CD4-positive, alpha-beta T cell treated with Interleukin-2 at 100 ng/mL for 4 hours (primary cell): ENCODE measurements at places on chromosomes 5 and 9.
A peak's percentile ranks its signal among the peaks of the same experiment; 100 is the strongest.

GRCh38 chr5:40717281-40717680, 37.6 kb downstream of the PTGER4 start:
- DNase-seq, result no peak

DNA sequence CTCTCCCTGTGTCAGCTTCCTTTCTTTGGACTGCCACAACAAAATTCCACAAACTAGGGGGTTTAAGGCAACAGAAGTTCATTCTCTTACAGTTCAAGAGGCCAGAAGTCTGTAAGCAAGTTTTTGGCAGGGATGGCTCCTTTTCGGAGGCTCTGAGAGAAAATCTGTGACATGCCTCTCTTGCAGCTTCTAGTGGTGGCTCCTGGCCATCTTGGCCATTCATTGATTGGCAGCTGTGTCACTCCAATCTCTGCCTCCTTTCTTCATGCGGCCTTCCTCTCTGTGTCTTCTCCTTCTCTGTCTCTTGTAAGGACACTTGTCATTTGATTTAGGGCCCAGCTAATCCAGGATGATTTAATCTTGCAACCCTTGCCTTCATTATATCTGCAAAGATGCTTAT, 2.0 kb upstream of the NEUROG1 start:
- DNase-seq, result no peak

- no peak for DNase-seq
Measured at GRCh38 chr5:32044939-32045338, 129.2 kb downstream of the GOLPH3 start.

DNA sequence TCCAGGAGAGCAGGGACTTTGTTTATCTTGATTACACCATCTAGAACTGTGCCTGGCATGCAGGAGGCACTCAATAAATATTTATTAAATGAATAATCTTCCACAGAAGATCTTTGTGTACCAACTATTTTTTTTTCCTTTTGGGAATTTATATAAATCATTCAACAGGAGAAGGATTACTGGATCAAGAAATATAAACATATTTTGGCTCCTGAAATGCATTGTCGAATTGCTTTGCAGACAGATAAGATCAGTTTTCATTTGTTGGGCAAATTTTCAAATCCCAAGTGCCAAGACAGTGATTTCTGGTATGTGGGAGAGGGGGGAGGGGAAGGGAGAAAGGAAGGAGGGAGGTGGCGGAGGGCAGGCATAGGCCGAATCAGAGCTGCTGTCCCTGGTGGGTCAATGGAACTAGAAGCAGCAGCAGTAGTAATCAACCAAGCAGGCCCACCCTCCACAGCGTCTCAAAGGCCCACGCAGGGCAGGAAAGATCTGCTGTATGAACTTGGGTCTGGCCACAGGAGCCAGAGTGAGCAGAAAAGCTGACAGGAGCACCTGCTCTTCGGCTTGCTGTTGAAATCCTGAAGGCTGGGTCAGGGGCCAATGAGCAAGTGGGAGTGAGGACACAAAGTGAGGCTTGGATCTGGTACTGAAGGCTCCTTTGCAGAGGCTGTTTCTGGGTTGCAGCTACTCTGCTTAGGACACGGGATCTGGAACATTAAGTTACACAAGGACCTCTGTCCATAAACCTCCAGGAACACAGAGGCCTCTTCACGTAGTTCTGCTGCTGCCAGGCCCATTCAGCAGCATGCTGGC, 15.8 kb upstream of the TRAF1 start:
- no peak for DNase-seq

- DNase-seq, result no peak
Measured at GRCh38 chr9:106920091-106920490, 57.1 kb downstream of the ZNF462 start.

GRCh38 chr9:129446828-129447550, 173.9 kb downstream of the C9orf50 start:
- no peak for DNase-seq

- DNase-seq, result no peak
Measured at GRCh38 chr9:71096421-71097108, 24.9 kb downstream of the TRPM3 start.

- DNase-seq, result no peak
Measured at GRCh38 chr5:126477294-126478117, 54.3 kb downstream of the GRAMD2B start.

- DNase-seq, result no peak
Measured at GRCh38 chr9:98479967-98480847, 224.8 kb upstream of the TBC1D2 start.

DNA sequence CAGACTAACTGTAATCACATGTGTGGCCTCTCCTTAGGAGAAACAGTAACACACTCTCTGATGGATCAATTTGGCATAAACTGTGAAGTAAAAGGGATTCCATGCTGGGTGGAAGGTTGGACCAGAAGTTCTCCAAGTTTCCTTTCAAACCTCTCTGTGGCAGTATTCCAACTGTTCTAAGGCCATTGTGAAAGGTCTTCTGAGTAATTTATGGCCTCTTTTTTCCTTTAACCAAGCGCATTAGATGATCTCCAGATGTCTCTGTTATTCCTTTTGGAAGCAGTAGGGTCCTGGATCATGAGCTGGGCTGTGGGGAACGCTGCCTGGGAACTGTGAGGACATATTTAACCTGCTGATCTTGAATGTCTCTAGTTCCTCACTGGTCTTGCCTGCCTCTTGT, 80.6 kb upstream of the IL6ST start:
- no peak for DNase-seq

DNA sequence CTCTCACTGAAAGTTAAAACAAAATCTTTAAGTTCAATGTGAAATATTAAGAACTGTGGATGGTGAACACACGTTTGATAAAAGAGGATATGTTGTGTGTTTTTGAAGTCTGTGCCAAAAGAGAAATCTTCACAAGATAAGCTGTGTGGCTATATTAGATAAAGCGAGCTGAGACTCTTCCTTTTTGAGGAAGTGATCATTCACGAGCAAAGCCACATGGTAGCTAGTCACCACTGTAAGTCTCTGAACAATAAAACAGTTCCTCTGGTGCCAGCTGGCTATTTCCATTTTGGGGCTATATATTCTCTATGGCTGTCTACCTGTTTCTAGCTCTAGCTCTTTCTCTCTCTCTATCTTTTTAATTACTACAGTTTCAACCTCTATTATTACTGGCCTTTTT, 1849.2 kb upstream of the C9orf72 start:
- DNase-seq, result no peak

GRCh38 chr5:135628771-135629563, 50.2 kb upstream of the CXCL14 start:
- DNase-seq, result no peak

DNA sequence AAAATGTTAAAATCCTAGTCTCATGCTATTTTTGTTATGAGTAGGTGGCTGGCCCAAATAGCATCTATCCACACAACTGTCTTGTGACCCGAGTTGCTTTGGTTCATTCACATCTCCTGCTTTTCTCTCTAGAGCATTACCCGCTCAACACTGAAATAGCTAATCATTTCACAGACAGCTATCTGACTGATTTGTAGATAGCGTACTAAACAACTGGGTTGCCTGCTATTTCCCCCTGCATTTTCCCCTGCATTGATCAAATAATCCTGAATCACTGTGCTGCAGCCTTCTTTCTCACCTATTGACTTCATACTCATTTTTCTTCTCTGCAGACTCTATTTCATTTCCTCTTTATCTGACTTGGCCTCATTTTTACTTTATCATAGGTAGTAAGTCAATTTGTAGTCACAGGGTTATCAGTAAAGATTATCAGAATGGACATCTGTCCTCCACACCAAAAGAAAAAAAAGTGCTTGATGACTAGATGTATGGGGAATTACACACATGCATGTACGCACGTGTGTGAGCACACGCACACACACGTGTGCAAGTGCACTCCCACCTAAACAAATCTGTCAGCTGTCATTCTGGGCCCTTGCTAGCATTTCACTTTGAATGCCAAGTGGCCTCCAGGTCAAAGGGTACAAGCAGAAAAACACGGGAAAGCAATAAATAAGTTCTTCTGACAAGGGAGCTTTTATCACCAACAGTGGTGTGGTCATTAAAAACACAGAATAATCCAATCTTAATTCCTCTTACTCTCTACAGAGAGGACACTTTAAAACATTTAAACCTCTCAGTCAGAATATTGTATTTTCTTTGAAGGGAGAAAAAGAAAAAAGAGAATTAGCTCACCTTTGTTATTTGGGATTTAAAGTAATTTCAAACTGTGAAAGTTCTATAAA, 501.6 kb downstream of the EFNA5 start:
- DNase-seq, result no peak

GRCh38 chr5:113118298-113118697, 141.7 kb downstream of the DCP2 start:
- no peak for DNase-seq

GRCh38 chr9:81427870-81428269, 261.5 kb downstream of the TLE1 start:
- DNase-seq, result no peak

GRCh38 chr5:157607371-157608161, 32.0 kb upstream of the ADAM19 start:
- peak; percentile 76 for DNase-seq

- DNase-seq, result no peak
Measured at GRCh38 chr9:3863111-3863528, 337.3 kb upstream of the RFX3 start.

DNA sequence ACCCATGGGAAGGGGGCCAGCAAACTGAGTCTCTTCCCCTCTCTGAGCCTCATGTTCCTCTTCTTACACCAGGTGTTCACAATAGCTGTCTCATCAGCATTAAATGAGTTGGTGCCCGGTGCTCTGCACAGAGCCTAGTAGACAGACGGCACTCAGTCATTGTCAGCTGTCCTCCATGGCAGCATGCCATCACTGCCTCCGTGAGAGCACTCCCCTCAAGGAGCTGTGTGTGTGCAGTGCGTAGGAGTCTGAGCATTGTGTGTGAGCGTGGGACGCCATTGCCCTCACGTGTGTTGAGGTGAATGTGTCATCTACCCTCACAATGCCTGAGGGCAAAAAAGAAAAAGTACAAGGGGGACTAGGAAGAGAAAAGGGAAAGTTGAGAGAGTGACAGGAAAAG, 536.5 kb downstream of the CDK5RAP2 start:
- no peak for DNase-seq

- no peak for DNase-seq
Measured at GRCh38 chr5:173794901-173795416, 93.2 kb upstream of the CPEB4 start.

DNA sequence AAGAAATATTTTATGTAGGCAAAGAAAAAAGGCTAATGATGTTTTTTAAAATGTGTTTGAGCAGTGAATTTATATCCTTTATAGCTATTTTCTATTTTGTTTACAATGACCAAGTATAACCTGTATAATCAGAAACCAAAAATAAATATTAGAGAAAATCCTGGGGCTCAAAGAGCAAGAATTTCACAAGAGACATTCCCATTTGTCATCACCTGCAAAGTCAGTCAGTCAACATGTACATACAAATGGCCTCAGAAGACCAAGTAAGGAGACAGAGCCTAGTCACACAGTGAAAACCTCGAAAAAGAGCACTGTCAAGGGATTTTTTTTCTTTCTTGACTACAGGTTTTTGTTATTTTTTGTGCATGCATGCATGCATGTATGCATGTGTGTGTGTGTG, 231.4 kb downstream of the GLIS3 start:
- DNase-seq, result no peak

DNA sequence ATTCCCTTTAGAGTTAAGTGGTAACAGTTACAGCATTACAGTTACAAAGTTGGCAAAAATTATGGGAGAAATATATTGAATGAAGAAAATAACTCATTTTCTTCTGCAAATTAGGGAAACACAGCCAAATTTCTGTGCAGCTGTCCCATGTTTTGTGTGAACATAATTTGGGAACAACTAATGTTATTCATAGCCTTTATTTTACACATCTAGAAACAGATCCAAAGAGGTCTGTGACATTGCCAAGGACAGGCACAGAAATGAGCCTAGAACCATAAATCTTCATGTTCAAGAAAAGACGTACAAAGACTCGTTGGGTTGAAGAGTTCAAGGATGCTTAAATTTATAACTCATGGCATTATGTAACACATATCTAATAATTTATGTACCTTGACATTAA, 114.1 kb upstream of the TXNDC8 start:
- no peak for DNase-seq

GRCh38 chr5:167743695-167744464, 547.6 kb upstream of the WWC1 start:
- no peak for DNase-seq

DNA sequence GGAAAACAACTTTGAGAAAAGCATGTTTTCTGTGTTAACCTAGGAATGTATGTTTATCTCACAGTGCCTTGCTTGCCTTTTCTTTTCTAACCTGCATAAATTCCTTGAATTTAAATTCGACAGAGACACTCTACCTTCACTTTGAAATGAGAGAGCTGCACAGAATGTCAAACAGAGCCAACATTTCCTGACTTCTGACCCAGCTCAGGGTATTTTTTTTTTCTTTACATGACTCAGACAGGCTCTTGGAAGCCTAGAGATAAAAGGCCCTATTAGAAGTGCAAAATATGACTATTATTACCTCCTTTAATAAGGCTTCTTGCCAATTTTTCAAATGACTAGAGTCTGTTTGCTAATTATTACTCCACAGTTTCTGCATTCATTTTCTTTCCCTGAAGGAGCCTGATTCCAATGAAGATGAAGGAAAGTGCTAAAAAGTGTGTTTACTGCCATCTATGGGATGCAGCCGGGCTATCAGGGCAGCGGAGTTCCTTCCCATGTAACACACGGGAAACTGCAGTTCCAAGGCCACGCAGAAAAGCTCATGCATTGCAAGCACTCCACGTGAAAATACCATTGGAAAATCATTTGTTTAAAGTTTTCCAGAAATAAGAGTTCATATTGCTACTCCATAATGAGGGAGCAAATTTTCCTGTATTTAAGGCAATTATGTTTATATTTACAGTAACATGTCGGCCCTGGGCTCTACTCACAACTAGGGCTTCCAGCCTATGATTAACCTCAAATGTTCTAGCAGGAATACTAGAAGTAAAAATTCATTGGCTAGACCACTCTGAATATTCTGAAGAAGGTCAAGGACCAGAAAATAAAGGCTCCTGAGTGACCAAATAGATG, 485.6 kb downstream of the ZSWIM6 start:
- DNase-seq, result no peak

DNA sequence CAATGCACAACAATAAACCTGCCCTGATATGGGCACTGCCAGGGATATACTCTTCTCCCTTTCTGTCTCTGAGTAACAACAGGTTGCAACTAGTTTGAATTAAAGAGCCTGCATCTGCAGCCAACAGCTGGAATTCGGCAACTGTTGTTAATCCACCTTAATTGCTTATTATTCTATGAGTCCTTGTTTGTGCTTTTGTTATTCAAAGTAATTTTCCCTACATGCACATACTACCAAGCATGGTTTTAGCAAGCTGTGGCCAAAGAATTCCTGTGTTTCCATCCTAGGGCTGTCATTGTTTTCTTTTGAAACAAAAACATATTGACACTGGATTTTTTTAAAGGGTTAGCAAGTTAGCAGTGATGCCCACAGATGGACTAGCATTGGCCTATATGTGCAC, 171.5 kb downstream of the EFNA5 start:
- no peak for DNase-seq

- DNase-seq, result no peak
Measured at GRCh38 chr9:108158236-108158995, 668.8 kb upstream of the KLF4 start.

DNA sequence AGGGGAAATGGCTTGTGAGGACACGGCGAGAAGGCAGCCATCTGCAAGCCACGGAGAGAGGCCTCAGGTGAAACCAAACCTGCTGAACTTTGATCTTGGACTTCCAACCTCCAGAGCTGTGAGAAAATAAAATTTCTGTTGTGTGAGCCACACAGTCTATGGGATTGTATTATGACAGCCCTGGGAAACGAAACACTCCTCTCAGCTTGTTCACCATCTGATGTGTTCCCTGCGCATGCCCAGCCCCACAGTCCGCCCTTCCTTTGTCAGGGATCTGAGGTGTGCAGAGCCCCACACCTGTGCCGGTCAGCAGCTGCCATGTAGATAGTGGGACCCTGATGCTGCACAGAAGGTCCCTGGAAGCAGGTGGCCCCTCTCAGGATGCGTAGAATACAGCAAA, 34.1 kb downstream of the PLPP7 start:
- no peak for DNase-seq
